ENCODE measurements at places on chromosomes 6 and 20. TPM values are rescaled to one million over a fixed set of nuclear protein-coding genes. Genes with fewer than 3 reads are reported as not detected.

DOK5 gene
- not detected for total RNA-seq

MARCKS gene
- total RNA-seq = 218 TPM

RHAG gene
- not detected for total RNA-seq

PACRG gene
- under 0.01 TPM for total RNA-seq

TP53TG5 gene
- total RNA-seq = not detected

DEFB132 gene
- total RNA-seq = not detected

DSP gene
- 42.4 TPM for total RNA-seq

PGC gene
- not detected for total RNA-seq

SIRPD gene
- total RNA-seq = not detected

AIF1 gene
- total RNA-seq = 0.13 TPM

XKR7 gene
- not detected for total RNA-seq

HLA-DRB1 gene
- 0.76 TPM for total RNA-seq

PPP1R11 gene
- 12.0 TPM for total RNA-seq

GJA1 gene
- total RNA-seq = 1,357 TPM

UST gene
- under 0.01 TPM for total RNA-seq

RBL1 gene
- total RNA-seq = 7.1 TPM

VGLL2 gene
- not detected for total RNA-seq

PREX1 gene
- total RNA-seq = 30.7 TPM

TMEM170B gene
- total RNA-seq = 1.4 TPM

POU5F1 gene
- not detected for total RNA-seq

RAD21L1 gene
- not detected for total RNA-seq

NKX2-2 gene
- not detected for total RNA-seq

KCNG1 gene
- total RNA-seq = 2.3 TPM

PMEPA1 gene
- 0.51 TPM for total RNA-seq

GTSF1L gene
- total RNA-seq = not detected

NCR2 gene
- total RNA-seq = not detected

ACAT2 gene
- total RNA-seq = 32.7 TPM

CFB gene
- total RNA-seq = 0.51 TPM

SPTLC3 gene
- total RNA-seq = 0.63 TPM

KCNK16 gene
- total RNA-seq = not detected

HMGA1 gene
- total RNA-seq = 82.8 TPM

SLC22A3 gene
- total RNA-seq = not detected

ZNF341 gene
- 0.77 TPM for total RNA-seq

NELFCD gene
- total RNA-seq = 59.8 TPM

LKAAEAR1 gene
- 0.13 TPM for total RNA-seq

HUS1B gene
- 0.51 TPM for total RNA-seq

TPD52L2 gene
- total RNA-seq = 178 TPM

SALL4 gene
- 0.26 TPM for total RNA-seq

C6orf132 gene
- under 0.01 TPM for total RNA-seq

ACTL10 gene
- 1.4 TPM for total RNA-seq

SIGLEC1 gene
- total RNA-seq = not detected

OTOR gene
- total RNA-seq = not detected

RFX6 gene
- not detected for total RNA-seq
